ENCODE measurements at places on chromosomes 3 and 15.

DNA sequence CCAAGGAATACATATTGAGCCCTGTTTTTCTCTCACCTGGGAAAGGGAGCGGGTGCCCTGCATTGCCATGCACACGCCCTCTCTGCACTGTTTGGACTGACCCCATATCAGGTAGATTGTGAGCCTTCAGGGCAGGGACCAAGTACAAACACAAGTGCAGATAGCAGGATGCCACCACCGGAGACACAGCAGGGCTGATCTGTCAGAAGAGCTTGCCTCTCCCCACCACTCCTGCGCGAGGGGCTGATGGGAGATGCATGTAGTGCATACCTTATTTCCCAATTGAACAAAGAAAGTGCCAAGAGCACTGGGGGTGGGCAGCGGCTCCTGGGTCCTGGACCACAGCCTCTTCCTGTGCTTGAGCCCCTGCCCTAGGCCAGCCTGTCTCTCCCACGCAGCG is 9.0 kb upstream of the SLCO2A1 start:
- no peak for DNase-seq

DNA sequence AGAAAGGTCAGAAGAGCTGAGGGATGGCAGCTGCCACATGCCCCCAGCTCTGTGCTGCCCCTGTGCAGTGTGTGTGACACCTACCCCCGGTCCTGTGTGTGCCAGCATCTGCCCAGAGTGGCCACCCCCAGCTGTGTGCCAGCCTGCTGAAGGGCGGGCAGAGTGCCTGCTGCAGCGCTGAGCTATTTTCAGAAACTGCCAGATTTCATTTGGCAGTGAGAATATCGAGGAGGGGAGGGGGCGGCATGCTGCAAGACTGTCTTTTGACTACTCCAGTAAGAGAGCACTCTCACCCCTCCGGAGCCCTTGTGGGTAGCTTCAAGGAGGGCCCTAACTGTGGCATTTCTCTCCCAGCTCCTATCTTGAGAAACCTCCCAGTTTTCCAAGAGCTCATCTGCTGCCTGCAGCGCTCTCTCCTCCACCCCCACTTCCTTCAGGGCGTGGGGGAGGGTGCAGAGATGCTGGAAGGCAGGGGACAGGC is 25.2 kb upstream of the DOCK3 start:
- no peak for DNase-seq

DNA sequence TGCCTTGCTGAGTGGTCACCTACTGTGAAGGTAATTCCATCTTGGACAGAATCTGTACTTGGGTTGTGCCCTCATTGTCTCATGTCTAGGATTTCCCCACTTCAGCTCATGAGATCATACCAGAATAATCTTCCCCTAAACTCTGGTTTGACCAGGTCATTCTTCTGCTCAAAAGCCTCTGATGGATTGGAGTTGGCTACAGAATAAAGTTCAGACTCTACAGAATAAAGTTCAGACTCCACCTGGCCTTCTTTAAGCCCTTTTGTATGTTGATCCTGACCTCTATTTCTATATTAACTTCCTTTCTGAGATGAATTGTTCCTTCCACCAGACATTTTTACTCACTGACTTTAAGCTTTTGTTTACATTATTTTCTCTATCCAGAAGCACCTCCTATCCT is 6.4 kb upstream of the GLCE start:
- no peak for DNase-seq

GRCh38 chr15:96311256-96311955 is 19.1 kb upstream of the NR2F2 start:
- no peak for DNase-seq

- DNase-seq: no peak
Observed at GRCh38 chr15:89939910-89940309, 27.2 kb upstream of the ARPIN start.

DNA sequence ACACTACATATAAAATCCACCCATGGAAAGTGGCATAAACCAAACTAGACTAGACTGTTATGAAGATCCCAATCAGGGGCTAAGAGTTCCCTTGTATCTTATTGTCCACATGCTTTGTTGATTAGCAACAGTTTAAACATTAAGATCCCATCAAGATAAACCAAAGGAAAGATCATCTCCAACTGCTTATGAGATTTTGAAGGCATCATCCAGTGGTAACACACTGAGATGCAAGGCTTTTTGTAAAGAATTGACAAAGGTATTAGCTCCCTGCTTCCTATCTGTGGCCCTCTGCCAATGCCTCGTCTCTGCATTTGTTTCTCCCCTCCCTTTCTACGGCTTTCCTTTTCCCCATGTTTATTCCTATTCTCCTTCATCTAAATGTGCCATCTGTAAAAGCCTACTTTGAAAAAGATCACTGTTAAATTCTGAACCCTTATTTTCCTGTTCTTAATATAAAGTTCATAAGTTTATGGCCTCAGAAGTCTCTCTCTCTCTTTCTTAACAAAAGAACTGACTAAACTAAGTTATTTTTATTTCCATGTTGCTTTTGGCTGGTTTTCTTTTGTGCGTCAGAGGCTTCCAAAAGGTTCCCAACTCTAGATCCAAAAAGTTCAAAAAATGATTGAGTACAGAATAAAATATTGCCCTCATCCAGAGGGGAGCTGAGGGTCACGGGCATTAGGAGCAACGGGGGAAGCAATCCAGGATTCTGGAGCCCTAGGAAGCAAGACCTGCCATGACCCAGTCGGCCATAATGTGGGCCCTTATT is 5.5 kb downstream of the PLD1 start:
- no peak for DNase-seq

- no peak for DNase-seq
Observed at GRCh38 chr15:33080006-33080405, 114.5 kb downstream of the FMN1 start.

DNA sequence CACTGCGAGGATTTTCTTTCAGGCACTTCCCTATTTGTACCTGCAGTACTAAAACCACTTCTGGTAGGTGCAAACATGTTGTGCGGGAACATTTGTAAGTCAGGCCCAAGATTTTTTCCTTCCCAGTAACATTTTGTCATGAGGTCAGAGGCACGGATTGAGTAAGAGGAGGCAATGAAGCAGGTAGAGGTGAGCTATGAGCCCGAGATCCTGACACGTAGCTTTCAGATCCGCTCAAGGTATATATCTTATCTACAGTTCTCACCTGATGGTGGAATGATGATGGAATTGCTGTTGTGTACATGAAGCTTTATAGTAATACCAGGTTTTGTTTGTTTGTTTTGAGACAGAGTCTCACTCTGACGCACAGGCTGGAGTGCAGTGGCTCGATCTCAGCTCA is 497.5 kb downstream of the NR2F2 start:
- no peak for DNase-seq

- no peak for DNase-seq
Observed at GRCh38 chr3:34483311-34483887, 685.0 kb downstream of the PDCD6IP start.

DNA sequence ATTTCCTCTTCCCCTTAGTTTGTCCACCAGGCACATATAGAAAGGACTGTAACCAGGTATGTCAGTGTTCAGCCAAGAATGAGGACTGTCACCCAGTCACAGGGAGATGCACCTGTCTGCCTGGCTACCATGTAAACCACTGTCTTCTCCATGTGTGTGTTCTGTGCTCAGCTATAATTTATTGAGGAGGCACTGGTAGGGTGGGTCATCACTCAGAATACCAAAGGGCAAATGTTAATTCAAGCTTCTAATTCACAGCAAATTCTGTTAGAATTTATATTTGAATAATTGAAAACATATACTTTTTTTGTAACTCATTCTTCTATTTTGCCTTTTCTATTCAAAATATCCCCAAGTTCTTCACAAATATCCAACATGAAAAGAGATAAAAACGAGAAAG is 780.4 kb downstream of the MECOM start:
- no peak for DNase-seq

DNA sequence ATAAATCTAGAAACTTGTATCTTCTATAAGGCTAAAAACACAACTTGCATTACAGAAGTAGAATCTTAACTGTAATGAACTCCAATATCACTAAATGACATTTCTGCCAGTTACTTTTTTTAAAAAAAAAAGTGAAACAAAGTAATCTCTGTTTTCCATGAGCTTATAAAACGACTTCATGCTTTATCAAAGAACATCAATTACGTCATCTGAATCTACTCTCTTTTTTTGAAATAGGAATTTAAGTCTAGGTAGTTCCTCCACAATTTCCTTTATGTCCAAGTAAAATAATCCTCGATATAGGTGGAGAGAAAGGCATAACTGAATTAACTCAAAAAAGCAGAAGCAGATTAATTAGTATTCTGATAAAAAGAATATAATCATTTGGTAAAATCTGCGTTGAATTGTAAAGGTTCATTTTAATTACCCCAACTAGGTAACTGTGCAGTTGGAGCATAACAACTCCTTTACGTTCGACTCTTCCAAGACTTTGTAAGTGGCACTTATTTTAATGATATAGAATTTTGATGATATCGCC is 1.4 kb downstream of the UACA start:
- no peak for DNase-seq

DNA sequence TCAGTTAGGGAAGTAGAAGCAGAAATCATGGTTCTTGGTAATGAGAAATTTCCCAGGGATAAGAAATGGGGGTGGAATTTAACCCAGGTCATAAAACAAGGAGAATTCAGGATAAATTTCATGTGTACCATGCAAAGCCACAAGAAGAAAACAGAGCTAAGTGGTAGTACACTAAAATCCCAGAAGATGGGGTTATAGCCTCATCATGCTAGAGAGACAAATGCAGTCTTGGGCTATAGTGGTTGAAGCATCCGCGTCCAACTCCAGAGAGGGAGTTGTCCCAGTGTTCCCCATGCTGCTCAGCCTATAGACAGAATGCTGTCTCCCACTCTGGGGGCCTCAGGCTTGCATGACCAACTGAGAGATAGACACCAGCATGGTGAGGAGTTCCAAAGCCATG is 36.2 kb upstream of the CLRN1 start:
- no peak for DNase-seq

DNA sequence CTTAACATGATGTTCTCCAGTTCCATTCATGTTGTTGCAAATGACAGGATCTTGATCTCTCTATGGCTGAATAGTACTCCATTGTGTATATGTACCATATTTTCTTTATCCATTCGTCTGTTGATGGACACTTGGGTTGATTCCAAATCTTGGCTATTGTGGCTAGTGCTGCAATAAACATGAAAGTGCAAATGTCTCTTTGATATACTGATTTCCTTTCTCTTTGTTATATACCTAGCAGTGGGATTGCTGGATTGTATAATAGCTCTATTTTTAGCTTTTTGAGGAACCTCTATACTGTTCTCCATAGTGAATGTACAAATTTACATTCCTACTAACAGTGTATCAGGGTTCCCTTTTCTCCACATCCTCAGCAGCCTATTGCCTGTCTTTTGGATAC is 5.9 kb upstream of the RBP2 start:
- no peak for DNase-seq

GRCh38 chr3:66297260-66297873 is 76.6 kb downstream of the SLC25A26 start:
- DNase-seq: no peak

GRCh38 chr3:52213901-52214300 is 11.5 kb downstream of the TLR9 start:
- DNase-seq: no peak

DNA sequence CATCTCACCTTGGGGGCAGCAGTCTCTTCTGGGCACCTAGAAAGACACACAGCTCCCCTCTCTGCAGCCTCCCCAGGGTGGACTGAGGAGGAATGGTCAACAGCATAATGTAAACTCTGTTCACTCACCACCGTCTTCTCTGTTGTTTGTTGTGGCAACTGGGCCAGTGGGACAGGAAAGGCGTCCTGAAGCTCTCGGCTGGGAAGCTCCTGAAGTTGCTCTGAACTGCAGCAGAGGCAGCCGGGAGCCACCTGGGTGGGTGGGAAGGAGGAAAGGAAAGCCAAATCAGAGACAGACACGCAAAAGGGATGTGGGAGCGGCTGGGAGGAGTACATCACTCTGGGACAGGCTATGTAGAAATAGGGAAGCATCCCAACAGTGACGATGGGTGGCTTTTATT is 52.7 kb downstream of the MYLK start:
- DNase-seq: no peak
